ENCODE measurements at places on chromosomes 13 and 19. TPM values are rescaled to one million over a fixed set of nuclear protein-coding genes. Genes with fewer than 3 reads are reported as not detected.

DNA sequence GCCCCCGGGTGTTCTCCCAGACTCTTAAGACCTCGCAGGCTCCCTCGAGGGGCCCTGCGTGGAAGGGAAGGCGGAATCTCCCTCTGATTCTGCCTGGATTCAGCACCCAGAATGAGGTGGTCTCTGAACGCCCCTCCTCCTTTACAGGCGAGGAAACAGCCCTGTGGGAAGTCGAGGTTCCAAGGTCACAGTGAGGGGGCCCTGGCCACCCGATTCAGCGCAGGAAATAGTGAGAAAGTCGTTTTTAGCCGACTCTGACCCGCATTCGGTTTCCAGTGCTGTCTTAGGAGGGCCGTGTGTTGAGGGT is 1.1 kb downstream of the BSG start:
- DNase-seq, result no peak

- DNase-seq, result no peak
These were observed 1.3 kb upstream of the PPAN start for GRCh38 chr19:10104665-10105508.

DNA sequence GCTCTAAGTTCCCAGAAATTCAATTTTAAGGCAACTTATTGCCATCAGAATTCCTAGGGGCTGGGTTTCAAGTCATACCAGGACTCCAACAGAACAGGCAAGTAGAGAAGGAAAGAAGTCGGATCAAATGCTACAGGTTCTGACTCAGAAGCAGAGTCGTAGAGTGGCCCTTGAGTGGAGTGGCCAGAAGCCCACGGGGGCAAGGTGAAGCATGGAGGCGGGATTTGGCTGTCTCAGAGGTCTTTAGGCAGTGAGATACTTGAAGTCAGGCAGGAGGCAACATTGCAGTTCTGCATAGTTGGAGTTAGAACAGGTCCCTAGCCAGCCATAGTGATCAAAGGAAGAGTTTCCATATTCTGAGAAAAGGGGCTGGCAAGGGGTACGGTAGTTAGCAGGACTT is 111.6 kb downstream of the NHLRC3 start:
- DNase-seq, result no peak

DNA sequence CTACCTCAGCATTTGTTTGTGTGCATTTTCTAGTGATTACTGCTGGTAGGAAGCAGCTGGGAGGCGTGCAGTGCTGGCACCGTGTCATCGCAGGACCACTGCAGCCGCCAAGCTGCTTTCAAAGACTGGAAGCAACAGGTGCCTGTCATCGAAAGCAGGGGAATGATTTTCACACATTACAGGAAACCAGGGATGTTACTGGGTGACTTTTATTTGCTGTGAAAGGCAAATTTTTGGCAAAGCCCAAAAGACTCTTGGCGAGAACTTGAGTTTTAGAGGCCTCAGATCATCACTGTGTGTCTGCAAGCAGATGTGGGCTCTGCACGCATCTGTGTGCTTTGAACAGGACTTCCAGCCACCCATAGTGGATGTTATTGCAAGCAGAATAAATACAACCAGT is 176.4 kb downstream of the FLT1 start:
- no peak for DNase-seq

The PRR36 gene
- 2.4 TPM for total RNA-seq

- no peak for DNase-seq
These were observed 636.2 kb downstream of the DIAPH3 start for GRCh38 chr13:59527500-59527899.

The NLRP4 gene
- not detected for total RNA-seq

The COQ8B gene
- total RNA-seq, result 31.7 TPM

DNA sequence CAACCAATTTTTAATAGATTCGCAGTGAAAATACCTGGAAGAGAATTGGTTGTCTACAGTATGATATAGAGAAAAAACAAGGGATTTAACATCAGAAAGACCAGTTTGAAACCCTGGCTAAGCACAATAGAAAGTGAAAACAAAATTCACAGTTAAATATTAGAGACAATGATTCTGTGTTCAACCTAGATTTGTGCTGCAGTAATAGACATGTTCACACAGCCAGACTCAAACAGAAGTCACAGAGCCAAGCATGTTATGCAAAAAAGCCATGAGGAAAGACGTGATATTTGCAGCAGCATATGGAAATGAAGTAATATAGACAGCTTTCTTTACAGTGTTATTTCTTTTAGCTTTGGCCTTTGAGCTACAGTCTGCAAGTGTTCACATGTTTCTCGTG is 48.1 kb downstream of the SCEL start:
- DNase-seq, result no peak

- no peak for DNase-seq
These were observed 5.5 kb upstream of the RANBP3 start for GRCh38 chr19:5983367-5983955.

DNA sequence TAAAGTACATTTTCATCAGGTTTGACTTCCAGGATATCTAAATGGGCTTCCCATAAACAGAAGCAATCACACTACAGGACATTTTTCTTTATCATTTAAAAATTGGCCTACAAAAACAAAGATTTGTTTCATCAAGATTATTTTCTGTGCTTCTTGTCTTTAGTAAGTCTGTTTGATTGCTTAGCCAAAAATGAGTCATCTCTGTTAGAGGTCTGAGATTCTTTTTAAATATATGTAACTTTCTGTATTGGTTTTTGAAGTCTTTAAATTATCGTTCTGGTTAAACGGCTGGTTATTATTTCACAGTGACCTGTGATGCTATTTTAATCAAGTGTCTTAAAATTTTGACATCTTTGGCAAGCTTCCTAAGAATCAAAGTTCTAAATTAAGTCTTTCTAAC is 62.7 kb downstream of the SLITRK1 start:
- DNase-seq, result no peak

DNA sequence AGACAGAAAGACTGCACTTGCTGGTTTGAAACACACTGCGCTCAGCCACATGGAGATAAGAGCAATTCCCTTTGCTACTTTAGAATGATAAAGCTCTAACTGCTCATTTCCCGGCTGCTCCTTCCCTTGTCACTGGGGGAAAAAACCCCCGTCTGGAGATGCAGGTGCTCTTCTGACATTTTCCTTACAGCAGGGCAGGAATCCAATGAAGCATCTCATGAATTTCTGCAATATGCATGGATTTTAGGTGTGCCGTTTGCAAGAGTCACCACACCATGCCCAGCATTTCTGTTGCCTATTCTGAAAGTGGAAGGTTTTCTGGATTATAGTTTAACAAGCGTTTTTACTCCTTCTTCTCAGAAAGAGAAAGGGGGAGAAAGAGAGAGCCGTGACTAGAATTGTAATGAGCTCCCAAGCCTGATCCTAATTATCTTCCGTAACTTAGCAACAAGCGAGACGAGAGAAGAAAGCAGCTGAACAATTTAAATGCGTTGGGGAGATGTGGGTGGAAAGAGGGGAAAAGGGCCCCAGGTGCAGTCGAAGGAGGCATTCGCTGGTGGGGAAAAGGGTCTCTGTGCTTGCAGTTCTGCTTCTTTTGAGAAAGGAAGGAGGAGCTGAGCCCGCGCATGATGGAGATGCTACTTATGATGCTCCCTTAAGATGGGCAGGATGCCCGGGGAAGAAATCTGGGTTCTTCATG is 76.6 kb upstream of the SPATA13 start:
- DNase-seq, result no peak

GRCh38 chr13:78659732-78660494 is 958 bp upstream of the OBI1 start:
- DNase-seq, result peak; percentile 10

The ARL11 gene
- total RNA-seq, result 0.18 TPM

GRCh38 chr19:41792513-41793413 is 3.6 kb upstream of the CEACAM3 start:
- DNase-seq, result no peak

DNA sequence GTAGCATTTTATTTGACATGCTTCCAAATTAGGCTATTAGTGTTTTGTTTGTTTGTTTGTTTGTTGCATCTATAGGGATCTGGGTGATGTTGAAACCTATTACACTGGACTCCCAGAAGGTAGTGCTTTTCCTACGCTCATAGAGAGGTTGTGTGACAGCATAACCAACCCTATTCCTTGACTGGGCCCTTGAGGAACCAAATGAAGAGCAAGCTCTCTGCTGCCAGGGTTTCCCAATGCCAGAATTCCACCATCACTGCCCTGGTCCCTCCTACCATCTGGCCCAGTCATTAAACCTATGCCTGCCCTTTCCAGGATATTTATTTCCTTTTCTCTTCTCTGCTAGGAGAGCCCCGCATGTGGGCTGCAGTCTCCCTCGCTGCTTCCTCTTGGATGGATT is 210.6 kb downstream of the IRS2 start:
- DNase-seq, result no peak

The RAB8A gene
- 36.9 TPM for total RNA-seq

DNA sequence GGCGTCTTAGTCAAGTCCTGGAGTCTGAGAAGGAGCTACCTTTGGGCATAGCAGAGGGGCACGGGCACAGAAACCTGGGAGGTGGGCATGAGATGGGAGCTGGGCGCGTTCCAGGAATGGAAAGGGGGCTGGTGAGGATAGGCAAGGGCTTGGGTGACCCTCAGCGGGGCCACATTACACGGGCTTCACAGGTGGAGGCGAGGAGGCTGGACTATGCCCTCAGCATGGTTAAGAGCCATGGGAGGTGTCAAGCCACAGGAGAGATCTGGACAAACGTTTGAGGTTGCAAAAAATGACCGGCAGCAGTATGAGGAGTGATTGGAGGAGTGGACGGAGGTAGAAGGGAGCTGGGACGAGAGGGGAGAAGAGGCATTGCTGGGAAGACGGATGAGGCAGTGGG is 21.5 kb downstream of the NECTIN2 start:
- DNase-seq, result no peak

The PINLYP gene
- 7.7 TPM for total RNA-seq

GRCh38 chr13:65453982-65454381 is 1776.2 kb downstream of the PCDH9 start:
- no peak for DNase-seq

DNA sequence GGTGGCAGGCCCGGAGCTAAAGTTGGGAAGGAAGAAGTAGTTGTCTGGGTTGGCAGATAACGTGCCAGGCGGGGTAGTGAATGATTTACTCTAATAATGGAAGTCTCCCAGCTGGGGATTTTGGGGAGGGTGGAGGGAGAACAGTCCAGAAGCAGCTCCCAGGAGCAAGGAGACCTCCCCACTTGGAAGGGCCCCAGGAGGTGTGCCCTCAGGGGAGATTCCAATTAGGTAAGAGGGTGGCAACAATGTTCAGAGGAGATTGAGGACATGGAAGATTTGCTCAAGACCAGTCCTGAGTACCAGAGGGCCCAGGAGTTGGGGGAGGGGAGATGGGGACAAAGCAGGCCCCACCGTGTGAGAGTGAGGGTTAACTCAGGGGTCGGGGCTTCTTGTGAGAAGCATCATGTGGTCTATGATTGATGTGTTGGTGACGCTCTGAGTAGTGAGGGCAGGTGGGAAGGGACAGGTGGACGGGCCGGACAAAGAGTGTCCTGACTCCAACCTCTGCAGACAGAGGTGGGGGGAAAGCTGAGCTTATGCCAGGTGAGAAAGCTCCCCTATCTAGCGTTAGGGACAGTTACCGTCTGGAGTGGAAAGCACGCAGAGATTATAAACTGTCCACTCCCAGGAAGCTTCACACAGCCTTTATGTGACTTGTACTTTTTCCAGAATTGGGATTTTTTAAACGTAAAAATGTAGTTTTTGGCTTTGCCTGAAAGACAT is 3.5 kb downstream of the SPINT2 start:
- no peak for DNase-seq

The SLC7A10 gene
- total RNA-seq, result 1.3 TPM

DNA sequence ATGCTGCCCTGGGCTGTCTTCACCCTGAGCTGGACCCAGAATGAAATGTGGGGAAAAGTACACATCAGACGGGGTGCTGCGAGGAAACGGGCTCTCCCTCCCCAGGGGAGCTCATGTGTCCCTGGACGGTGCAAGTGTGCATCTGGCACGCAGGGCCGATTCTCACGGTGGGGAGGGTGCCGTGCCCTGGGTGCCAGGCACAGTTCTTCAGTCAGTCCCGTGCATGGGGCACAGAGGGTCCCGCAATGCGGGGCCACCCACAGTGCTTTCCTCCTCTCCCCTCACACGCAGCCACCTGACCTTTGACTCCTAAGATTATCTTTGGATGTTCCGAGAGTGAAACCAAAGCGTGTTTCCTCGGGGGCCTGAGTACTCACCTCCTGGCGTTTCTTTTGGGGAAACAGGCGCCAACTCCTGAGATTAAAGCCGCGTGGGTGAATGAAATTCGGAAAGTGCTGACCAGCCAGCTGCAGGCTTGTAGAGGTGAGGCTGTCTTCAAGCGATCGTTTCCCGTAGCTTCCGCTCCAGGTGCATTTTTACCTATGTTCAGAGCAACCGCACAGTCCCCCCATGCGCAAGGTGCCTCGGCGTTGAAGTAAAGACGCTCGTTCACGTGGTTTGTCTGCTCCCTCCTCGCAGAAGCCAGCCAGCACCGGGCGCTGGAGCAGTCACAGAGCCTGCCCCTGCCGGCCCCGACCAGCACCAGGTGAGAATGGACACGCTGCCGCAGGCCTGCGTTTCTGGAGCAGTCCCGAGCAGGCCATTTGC is 17.5 kb upstream of the F7 start:
- DNase-seq, result no peak

- no peak for DNase-seq
These were observed 1.1 kb downstream of the RYR1 start for GRCh38 chr19:38434549-38435051.

The KLK14 gene
- not detected for total RNA-seq

- DNase-seq, result no peak
These were observed 238.8 kb upstream of the PCDH20 start for GRCh38 chr13:61654481-61654880.

DNA sequence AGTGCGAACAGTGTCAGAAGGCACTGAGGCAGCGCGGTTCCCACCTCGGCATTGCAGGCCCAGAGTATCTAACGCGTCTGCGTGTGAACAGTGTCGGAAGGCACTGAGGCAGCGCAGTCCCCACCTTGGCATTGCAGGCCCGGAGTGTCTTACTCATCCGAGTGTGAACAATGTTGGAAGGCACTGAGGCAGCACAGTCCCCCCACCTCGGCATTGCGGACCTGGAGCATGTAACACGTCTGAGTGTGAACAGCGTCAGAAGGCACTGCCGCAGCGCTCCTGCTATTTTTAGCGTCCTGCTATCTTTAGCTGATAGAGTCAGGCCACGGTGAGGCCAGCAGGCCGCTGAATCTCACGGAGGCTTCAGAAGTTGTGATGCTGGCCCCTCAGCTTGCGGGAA is 39.6 kb downstream of the ATP11A start:
- peak; percentile 38 for DNase-seq

The ZIC5 gene
- 33.5 TPM for total RNA-seq

The SYNE4 gene
- total RNA-seq, result 0.36 TPM

DNA sequence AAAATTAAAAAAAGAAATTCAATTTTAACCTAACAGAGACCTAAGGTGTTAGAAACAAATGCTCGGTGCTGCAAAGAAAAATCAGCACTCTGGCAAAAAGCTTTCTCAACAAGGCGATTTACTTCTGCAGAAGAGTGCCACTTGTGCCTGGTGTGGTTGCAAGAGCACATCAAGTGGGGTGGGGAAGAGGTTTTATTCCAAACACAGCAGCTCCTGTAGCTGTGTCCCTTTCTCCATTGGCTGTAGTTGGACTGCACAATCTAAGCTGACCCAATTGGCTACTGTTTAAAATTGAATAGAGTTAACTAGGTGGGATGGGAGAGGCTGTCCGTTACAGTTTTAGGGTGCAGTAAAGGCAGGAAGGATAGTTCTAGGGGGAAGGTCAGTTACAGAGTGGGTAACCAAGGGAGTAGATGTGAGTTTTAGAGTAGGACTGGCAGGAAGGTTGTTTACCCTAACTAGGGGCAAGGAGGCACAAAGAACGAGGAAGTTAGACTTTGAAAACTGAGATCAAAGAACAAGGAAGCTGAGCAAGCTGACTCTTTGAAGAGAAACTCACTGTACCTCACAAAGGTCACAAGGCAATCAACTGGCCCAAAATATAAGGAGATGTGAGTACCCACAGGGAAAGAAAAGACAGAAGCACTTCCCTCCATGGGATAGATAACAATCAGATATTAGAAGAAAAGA is 145.7 kb downstream of the LIG4 start:
- DNase-seq, result no peak

Data from cerebellum (tissue), 4 donors.